ENCODE measurements at places on chromosomes 6 and 20.

DNA sequence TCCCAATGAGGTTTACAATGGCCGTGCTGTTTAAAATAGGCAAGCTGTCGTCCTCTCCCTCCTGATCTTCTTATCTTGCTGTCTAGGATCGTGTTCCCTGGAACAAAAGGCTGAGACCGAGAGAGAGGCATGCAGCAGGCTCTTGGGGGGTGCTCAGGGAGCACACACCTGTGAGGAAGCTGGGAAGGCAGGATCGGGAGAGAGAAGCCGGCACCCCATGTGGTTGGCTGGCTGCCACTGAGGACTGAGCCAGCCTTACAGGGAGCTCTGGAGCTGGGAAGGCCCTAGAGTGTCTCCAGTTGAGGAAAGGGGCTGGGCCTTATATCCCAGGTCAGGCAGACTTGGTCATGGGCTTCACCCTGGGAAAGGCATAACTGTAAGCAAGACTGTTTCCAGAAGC is 184.2 kb downstream of the LY86 start:
- DNase-seq, result no peak

GRCh38 chr20:24696396-24696795 is 227.0 kb downstream of the SYNDIG1 start:
- DNase-seq, result no peak

- DNase-seq, result no peak
Observed at GRCh38 chr6:140134224-140134623, 759.8 kb upstream of the CITED2 start.

DNA sequence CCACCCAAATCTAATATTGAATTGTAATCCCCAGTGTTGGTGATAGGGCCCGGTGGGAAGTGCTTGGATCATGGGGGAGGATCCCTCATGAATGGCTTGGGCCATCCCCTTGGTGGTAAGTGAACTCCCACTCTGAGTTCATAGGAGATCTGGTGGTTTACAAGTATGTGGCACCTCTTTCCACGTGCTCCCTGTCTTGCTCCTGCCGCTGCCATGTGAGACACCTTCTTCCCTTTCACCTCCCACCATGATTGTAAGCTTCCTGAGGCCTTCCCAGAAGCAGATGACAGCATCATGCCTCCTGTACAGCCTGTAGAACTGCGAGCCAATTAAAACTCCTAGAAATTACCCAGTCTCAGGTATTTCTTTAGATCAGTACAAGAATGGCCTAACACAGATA is 150.8 kb downstream of the SH3BGRL2 start:
- DNase-seq, result no peak

- DNase-seq, result no peak
Observed at GRCh38 chr6:89828988-89829471, 650 bp upstream of the CASP8AP2 start.

DNA sequence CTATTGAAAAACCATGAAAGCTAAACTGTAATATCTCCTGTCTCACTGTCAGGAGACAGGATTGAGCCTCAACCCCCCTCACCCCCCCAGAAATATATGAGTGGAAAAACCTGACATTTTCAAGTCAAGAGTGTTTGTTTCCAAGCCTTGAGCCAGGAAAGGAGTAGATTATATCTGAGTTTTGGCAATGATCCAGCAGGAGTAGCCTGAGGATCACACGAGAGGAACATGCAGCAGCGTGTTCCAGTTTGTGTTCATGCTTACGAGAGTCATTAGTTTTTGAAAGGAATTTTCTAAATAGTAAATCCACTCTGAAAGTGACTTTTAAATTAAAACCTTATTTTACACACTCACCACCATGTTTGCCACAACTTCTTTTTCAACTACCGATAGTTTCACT is 15.8 kb downstream of the IL22RA2 start:
- no peak for DNase-seq

- DNase-seq, result no peak
Observed at GRCh38 chr20:46963196-46963529, 68.5 kb downstream of the EYA2 start.

DNA sequence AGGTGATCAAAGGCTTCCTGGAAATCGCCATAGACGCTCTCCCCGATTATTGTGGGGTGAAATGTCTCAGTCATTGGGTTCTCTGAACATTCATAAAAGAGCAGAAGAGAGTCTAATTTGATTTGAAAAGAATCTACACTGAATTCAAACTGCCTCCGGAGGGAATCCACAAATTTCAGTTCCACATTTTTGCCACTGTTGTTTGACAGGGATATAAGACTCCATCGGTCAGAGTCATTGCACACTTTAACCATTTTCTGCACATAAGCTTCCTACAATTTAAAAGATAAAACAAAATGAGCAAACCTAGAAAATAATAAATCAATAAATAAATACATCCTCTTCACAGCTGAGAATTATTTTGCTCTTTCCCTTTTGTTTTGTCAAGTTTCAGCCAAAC is 2.3 kb downstream of the TENT5A start:
- DNase-seq, result no peak

DNA sequence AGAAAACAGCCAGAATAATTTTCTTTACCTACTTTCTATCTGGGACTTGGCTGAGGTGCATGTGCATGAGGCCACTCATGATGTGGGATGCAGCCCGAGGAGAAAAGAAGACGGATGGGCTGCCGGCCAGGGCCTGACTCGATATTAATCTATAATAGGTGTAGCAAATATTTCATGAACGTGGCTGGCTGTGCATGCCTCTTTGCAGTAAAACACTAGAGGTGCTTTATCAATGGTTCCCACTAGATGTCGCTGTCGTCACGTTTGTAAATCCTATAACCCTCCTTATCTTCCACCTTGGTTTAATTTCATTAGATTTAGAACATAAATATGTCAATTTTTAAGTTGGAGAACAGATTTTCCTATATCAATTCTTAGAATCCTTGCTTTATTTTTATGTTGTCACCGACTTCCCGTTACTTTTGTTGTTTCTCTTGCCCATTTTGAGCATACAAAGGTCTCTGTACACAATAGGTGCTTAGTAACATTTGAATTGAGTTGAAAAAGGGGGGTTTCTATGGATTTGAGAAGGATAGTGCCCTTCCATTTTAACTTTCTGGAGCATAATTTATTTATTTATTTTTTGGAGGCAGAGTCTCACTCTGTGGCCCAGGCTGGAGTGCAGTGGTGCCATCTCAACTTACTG is 19.6 kb upstream of the FERMT1 start:
- DNase-seq, result peak; percentile 32

GRCh38 chr6:69489970-69490369 is 306.8 kb downstream of the LMBRD1 start:
- DNase-seq, result no peak

GRCh38 chr6:106563614-106564013 is 65.7 kb downstream of the RTN4IP1 start:
- DNase-seq, result no peak

DNA sequence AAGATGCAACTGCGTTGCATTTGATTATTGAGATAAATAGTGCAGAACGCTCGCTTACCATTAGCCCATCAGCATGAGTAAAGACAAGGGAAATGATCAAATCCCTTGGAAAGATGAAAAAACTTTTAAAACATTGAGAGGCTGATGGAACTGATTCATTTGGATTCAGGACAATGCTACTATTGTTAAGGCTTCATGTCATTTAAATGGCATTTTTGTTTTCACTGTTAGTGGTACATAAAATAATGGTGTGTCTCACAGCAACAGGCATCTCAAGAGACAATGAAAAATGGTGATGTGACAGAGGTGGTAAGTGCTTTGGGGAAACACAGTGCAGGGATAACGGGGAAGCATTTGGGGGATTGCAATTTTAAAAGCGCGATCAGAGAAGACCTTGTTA is 159.7 kb upstream of the KCNG1 start:
- no peak for DNase-seq

DNA sequence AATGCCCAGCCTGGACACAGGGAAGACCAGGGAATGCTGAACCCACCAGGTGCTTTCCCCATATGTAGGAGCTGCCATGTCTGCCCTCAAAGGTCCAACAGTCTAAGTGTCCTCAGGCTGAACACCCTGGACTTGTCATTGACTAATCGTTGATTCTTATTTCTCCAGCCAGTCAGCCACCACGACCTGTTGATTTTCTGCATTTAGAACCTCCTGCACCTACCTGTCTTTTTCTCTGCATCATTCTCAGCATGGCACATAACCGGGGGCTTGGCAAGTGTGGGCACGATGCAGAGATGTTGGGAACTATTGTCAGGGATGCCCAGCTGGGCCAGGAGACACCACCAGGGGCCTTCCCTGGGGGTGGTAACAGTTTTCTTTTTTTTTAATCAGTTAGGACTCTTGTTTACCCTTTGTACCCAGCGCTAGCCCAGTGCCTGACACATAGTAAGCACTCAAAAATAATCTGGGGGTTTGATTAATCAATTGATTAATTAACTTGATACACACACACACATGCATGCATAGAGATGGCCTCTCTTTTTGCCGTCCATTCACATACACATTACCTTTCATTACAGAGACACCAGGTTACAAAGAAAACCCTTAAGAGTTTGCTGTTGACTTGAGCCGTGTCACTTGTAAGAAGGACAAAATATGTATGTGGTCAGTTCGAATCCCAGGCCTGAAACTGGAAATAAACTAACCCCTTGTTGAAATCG is 29.0 kb upstream of the SCUBE3 start:
- DNase-seq, result no peak

DNA sequence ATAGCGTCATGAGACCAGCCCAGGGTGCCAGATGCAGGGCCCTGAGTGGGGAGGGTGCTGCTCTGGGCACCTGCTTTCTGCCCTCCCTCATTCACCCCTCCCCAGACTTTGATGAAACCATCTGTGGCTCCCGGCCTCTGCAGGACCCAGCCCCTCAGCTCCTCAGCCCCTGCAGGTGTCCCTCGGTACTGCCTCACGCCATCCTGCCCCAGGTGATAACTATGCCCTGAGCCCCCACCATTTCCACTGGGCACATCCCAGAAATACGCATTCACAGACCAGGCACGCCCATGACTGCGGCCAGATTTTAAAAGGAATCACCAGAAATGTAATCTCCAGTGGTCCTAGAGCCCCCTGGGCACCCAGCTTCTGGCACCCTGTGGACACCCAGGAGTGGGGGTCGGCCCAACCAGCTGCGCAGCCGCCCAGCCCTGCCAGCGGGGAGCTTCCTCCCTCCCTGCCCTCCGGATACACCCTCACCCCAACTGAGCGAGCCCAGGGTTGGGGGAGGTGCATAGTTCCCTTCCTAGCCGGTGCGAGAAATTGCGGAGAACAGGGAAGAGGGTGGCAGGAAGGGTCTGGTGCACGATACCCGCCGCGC is 615 bp upstream of the NTSR1 start:
- no peak for DNase-seq

GRCh38 chr6:170367241-170367640 is 60.7 kb downstream of the FAM120B start:
- peak; percentile 69 for DNase-seq

DNA sequence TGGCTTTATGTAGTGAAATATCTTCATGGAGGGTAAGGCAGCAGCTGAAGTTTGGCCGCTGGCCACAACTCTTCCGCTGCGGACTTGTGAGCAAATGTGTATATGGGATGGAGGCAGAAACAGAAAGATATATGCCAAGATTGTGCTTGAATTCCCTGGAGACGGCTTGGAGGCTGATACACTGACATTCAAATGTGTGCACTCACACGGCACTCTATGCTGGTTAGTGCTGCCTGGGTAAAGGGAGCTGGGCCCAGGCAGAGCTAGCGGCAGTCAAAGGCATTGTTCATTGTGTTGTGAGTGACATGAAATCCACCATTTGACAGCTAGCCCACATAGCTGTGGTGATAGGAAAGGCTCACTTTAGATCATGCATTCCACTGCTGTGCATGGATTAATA is 202.7 kb downstream of the CLIC5 start:
- DNase-seq, result peak; percentile 62

DNA sequence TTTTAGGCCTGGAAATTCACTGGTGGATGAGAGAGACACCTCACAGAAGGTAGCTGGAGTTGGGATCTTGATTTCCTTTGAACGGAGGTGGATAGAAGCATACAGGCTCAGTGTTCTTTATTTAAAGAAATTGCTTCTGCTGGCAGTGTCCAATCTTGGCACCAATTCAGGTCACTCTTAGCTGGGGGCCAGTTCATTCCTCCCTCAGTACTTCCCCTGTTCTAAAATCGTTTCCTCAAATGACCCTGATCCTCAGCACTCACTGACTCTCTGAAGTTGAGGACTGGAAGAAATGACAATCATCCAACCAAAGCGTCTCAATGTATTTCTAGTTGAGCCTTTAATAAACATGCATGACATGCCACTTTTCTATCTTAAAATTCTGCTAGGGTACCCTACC is 472.5 kb upstream of the BTBD3 start:
- no peak for DNase-seq

DNA sequence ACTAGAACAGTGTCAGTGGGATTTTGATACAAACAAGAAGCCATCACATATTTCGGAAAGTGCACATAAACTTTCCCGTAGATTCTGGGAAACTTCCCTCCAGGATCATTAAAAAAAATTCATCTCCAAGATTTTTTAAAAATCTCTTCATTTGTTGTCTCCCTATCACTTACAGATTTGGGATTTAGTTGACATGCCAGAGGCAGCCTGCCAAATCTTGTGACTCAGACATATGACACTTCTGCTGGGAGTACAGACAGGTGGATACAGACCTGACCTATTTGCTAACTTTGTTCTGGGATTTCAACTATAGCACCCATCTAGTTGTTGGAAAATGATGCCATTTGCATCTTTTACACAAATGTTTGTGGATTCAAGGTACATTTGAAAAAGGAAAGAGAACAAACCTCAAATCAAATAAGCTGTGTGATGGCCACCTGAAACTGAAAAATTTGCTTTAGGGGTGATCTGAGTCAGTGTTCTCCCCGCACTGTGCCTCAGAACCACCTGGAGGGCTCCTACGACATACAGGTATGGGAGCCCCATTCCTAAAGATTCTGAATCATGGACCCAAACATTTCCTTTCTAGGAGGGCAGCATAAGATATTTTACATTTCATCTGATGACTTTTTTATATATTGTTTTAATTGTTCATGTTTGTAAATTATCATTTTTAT is 21.9 kb upstream of the CD2AP start:
- DNase-seq, result peak; percentile 9

- no peak for DNase-seq
Observed at GRCh38 chr20:13953227-13953626, 37.2 kb downstream of the SEL1L2 start.

DNA sequence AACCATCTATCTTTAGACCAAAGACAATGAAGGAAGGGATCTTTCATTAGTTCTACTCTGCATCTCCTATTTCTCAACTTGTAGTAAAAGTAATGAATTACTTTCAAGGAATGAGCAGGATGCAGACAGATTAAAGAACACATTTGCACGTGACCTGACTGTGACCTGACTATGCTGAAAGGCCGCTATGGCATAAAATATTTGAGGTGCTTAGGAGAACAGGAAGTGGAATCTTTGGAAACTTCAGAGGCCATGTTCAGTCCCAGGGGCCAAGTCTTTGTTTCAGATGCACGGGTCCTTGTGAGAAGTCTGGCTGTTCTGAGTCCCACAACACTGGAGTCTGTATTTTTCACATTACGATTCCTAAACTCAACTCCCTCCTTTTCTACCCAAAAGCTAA is 41.0 kb downstream of the NINL start:
- DNase-seq, result peak; percentile 38

Data from fibroblast of lung (primary cell).